Activated B cell treated with CpG ODN at 0.5 μM for 24 hours (primary cell): ENCODE measurements at places on chromosomes 11 and 22.

DNA sequence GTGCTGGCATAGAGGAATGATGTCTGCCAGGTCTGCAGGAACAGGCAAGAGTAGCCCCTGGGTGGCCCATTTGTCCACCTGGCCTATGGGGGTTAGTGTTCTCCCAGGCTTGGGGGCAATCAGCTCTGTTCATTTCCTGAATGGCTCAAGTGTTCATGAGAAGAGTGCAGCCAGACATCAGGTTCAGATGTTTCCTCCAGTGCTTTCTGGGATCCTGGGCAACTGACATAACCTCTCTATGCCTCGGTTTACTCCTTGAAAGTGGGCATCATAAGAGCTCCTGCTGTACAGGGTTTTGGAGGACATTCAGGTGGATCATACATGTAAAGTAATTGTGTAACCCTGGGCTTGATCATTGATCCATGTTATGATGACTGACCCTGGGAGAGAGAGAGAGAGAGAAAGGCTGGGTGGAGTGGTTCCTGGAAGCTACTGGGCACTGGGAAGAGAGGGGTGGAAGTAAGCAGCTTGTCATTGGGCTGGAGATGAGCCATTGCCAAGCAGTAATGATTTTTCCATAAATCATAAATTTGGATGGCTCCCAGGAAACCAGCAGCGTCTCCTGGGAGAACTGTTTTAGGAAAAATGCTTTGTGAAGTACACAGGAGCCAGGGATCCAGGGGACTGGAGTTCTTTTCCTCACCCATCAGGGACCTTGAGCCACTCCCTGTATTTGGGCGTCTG, 30.2 kb upstream of the ACCSL start:
- no peak for DNase-seq
- H3K27me3 ChIP-seq = peaks cover 3% of the 10 kb centered on the region
- H3K4me3 ChIP-seq = no peak overlapping the region
- no peak overlapping the region for H3K27ac ChIP-seq

DNA sequence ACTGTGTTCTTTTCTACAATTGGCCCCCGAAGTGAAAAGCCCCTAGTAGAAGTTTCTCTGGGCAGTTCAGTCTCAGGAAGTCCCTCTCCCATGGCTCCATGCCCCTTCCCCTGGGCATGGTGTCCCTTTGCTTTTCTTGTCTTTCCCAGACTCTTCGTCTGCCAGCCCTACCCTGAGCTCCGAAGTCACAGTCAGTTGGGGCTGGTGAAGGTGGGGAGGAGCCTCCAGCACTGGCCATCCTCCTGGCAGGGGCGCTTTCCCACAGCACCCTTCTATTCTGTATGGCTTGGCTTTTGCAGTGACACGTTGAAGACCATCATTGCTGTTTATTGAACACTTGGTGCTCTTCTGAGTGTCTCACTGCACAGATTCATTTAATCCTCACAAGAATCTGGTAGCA, 195.1 kb upstream of the CADM1 start:
- no peaks in the 10 kb centered on the region for H3K4me1 ChIP-seq
- H3K36me3 ChIP-seq = no peaks in the 10 kb centered on the region
- peaks cover 6% of the 10 kb centered on the region for H3K27me3 ChIP-seq
- DNase-seq = no peak

DNA sequence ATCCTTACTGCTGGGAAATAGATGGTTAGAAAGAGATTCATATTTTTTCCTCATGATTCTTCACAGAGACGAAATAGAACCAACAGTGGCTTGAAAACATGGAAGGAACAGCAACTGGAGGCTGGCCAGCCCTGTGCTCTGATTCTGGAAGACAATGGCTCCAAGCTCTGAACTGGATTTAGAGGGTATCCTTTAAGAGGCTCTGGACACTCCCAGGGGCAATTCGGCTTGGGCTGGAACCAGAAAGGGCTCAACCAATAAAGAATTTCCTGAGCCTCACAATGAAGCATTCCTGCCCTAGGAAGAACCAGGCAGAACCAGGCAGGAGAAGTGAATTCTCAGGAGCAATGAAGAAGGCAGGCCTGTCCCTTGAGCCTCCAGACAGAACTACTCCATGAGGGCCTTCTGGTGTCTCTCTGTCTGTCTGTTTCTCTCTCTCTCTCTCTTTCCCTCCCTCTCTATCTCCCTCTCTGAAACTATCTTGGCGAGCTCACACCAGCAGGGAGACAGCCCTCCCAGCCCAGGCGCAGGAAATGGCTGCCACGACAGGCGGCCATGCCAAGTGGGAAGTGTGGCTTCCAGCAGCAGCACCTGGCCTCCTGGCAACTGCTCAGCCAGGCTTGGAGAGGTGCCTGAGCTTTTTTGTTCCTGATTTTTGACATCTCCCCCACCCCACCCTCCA, 93.3 kb downstream of the RCN1 start:
- H3K27ac ChIP-seq = no peak overlapping the region
- H3K27me3 ChIP-seq = peaks cover 2% of the 10 kb centered on the region
- H3K4me1 ChIP-seq = no peaks in the 10 kb centered on the region
- no peak for DNase-seq

- no peaks in the 10 kb centered on the region for H3K36me3 ChIP-seq
- no peak overlapping the region for H3K27ac ChIP-seq
- no peak overlapping the region for H3K4me3 ChIP-seq
- peaks cover 18% of the 10 kb centered on the region for H3K27me3 ChIP-seq
These were observed 1455.3 kb downstream of the BRD1 start for GRCh38 chr22:48372390-48372789.
